Muscle of leg (tissue), 16 donors: ENCODE measurements at places on chromosomes 13 and 19. TPM values are rescaled to one million over a fixed set of nuclear protein-coding genes. Genes with fewer than 3 reads are reported as not detected.

DNA sequence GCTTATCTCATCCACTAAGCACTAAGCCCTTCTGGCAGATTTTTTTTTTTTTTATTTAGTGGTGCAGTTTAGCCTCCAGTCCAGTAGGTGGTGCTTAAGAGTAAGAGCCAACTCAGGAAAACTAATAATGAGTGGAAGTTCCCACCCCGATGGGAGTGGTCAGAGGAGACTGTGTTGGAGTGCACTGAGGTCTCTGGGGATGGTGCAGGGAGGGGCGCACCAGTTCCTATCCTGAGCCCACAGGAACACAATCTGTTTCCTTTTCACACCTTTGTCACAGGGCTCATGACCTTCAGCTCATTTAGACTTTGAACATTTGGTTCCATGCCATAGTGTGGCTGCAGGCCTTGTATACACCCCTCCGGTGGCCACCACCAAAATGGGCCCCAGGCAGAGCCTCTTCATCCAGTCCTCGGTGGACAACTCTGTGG, 367.4 kb downstream of the SPRY2 start:
- H3K36me3 ChIP-seq: no peaks in the 10 kb centered on the region
- no peaks in the 10 kb centered on the region for H3K27me3 ChIP-seq

- no peaks in the 10 kb centered on the region for H3K27me3 ChIP-seq
- H3K36me3 ChIP-seq: no peaks in the 10 kb centered on the region
- no peak overlapping the region for H3K27ac ChIP-seq
- H3K4me3 ChIP-seq: no peak overlapping the region
- no peak for DNase-seq
- no peaks in the 10 kb centered on the region for H3K4me1 ChIP-seq
Observed at GRCh38 chr13:109677206-109677605, 109.2 kb downstream of the IRS2 start.

DNA sequence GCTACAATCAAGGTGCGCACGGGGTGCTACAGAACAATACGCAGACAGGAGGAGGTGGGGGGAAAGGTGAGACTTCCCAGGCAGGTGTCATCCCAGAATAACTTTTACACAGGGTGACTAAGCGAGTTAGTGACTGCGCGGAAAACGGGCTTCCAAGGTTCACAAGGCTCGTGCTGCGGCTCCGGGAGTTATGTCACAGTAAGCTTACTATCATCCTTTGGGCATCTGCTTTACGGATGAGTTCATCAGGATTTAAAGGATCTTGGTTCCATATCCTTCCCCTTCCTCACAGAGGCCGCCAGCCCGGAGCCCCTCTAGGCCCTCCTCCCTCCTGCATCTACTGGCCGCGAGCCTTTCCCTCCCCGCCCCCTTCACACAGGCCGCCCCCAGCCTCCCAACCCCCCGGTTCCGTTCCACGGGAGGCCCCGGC, 474 bp upstream of the IFT88 start:
- H3K27me3 ChIP-seq: no peaks in the 10 kb centered on the region
- H3K4me1 ChIP-seq: peaks cover 14% of the 10 kb centered on the region
- peak overlapping the region; percentile 97 for H3K27ac ChIP-seq
- no peak for DNase-seq
- H3K4me3 ChIP-seq: peak overlapping the region; percentile 64

GRCh38 chr19:17103177-17103576, 27.6 kb downstream of the MYO9B start:
- H3K36me3 ChIP-seq: peaks cover 39% of the 10 kb centered on the region
- H3K27me3 ChIP-seq: no peaks in the 10 kb centered on the region
- H3K4me3 ChIP-seq: no peak overlapping the region
- H3K27ac ChIP-seq: no peak overlapping the region
- H3K4me1 ChIP-seq: peaks cover 11% of the 10 kb centered on the region
- DNase-seq: no peak

GRCh38 chr19:56098731-56099568, 22.1 kb downstream of the ZNF787 start:
- H3K27me3 ChIP-seq: no peaks in the 10 kb centered on the region
- peaks cover 47% of the 10 kb centered on the region for H3K36me3 ChIP-seq
- DNase-seq: no peak
- peaks cover 7% of the 10 kb centered on the region for H3K4me1 ChIP-seq
- no peak overlapping the region for H3K27ac ChIP-seq
- H3K4me3 ChIP-seq: no peak overlapping the region

- H3K36me3 ChIP-seq: peaks cover 4% of the 10 kb centered on the region
- H3K4me1 ChIP-seq: peaks cover 13% of the 10 kb centered on the region
- no peak overlapping the region for H3K4me3 ChIP-seq
- no peak for DNase-seq
Observed at GRCh38 chr19:7391218-7391670, 42.5 kb downstream of the ARHGEF18 start.

GRCh38 chr19:3132971-3133792, 2.7 kb upstream of the GNA15 start:
- no peaks in the 10 kb centered on the region for H3K27me3 ChIP-seq
- no peak overlapping the region for H3K4me3 ChIP-seq
- H3K36me3 ChIP-seq: no peaks in the 10 kb centered on the region
- H3K4me1 ChIP-seq: peaks cover 11% of the 10 kb centered on the region
- H3K27ac ChIP-seq: peak overlapping the region; percentile 57

GRCh38 chr13:71461892-71462291, 405.1 kb downstream of the DACH1 start:
- no peak for DNase-seq
- H3K36me3 ChIP-seq: no peaks in the 10 kb centered on the region
- H3K27ac ChIP-seq: no peak overlapping the region

DNA sequence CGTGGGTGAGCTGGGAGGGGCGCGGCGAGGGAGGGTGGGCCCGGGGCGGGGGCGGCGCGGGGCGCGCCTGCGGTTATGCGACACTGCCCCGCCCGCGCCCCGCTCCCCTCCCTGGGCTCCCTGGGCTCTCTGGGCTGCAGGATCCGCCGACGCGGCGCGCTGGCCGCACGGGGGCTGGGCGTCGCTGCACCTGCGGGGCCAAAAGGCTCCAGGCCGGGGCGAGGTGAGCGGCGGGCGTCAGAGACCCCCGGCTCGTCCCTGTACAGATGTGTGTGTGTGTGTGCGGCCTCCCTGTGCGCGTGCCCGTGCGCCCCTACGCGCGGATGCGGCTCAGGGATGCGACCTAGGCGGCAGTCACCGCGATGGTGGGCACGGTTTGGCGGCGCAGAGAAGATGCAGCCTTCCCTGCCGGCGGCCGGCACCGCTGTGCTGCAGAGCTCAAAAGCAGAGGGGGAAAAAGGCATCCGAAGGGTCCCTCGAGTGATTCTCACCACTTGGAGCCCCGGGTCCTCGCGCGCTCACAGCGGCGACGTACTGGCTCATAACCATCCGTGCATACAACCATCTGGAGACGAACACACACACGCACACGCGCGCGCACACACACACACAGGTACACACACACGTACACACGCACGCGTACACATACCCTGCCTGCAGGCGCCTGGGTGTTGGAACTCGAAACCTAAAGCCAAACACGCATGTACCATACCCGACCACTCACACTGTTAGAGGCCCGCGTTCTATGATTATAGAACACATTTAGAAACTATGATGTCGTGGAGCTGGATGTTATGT, 709 bp downstream of the ATP8A2 start:
- peak overlapping the region; percentile 19 for H3K4me3 ChIP-seq
- DNase-seq: no peak
- no peaks in the 10 kb centered on the region for H3K36me3 ChIP-seq

DNA sequence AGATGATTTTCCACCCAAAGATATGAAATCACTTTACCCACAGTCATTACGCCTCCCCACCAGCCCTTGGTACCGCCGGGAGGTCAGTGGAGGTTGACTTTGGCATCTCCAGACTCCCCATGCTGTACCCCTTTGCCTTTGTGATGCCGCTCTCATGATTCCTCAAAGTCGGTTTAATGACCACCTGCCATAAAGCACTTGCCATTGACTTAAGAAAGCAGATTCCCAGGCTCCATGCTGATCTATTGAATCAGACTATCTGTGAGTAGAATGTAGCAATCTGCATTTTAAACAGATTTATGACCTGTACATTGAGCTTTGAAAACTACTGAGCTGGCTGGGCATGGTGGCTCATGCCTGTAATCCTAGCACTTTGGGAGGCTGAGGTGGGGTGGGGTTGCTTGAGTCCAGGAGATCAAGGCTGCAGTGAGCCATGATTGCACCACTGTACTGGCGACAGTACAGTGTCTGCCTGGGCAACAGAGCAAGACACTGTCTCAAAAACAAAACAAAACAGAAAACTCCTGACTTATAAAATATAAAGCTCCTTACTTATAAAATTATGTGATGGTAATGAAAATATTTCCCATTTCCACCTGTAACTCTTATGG, 235.2 kb downstream of the KLF5 start:
- no peak overlapping the region for H3K27ac ChIP-seq
- no peaks in the 10 kb centered on the region for H3K27me3 ChIP-seq
- no peaks in the 10 kb centered on the region for H3K36me3 ChIP-seq
- no peaks in the 10 kb centered on the region for H3K4me1 ChIP-seq
- no peak overlapping the region for H3K4me3 ChIP-seq

Gene UPK1A
- total RNA-seq: not detected

DNA sequence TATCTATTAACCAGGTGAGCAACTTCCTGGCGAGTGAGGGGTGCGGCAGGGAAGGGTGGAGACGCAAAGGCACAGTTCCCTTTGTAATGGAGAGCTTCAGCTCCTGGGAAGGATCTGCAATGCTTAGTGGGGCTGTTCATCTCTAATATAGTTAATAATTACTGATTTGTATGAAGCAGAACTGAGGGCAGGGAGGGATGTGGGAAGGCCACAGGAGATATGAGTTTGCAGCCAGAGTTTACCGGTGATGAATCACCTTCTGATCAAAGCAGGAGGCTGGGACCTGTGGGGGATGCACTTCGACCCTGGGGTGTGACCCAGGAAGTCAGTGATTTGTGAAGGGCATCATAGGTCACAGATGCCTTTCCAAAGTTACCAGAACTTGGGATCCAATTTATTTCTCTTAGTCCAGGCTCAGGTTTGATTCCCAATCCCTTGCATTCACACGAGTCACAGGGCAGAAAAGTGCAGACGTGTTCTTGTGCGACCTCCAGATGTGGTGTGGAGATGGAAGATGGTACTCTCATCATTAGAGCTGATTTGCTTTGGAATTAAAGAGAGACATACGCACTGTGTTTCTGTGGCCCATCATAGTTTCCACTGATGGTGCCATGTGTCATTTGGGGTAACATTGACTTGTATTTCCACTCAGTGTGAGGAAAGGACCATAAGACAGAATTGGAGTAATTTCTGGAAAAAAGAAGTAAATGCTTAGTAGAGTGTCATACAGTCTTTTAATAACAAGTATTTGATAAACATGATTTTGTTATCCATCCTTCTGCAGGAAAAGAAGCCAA, 55.0 kb downstream of the LRCH1 start:
- peaks cover 16% of the 10 kb centered on the region for H3K4me1 ChIP-seq
- DNase-seq: peak; percentile 77
- H3K27ac ChIP-seq: no peak overlapping the region
- H3K4me3 ChIP-seq: no peak overlapping the region
- H3K27me3 ChIP-seq: no peaks in the 10 kb centered on the region

DNA sequence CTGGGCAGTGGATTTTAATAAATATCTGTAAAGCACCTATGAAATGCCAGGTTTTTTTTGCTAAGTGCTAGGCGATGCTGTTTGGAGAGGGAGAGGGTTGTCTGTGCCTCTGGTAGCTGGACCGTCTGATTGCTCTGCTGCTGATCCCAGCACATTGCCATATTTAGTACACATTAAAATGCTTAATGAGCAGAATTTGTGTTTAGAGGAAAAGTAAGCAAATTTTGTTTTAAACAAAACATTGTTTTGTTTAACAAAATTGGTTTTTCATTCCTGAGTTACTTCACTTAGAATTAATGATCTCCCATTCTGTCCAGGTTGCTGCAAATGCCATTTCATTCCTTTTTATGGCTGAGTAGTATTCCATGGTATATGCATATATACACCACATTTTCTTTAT, 85.2 kb downstream of the LMO7 start:
- H3K4me3 ChIP-seq: no peak overlapping the region
- H3K27ac ChIP-seq: no peak overlapping the region
- peaks cover 2% of the 10 kb centered on the region for H3K4me1 ChIP-seq

GRCh38 chr13:95457294-95457693, 95.2 kb upstream of the CLDN10 start:
- H3K27me3 ChIP-seq: no peaks in the 10 kb centered on the region
- H3K27ac ChIP-seq: no peak overlapping the region
- no peak overlapping the region for H3K4me3 ChIP-seq
- H3K36me3 ChIP-seq: no peaks in the 10 kb centered on the region

GRCh38 chr13:51396352-51396751, 56.5 kb downstream of the INTS6 start:
- H3K36me3 ChIP-seq: no peaks in the 10 kb centered on the region
- no peak for DNase-seq

DNA sequence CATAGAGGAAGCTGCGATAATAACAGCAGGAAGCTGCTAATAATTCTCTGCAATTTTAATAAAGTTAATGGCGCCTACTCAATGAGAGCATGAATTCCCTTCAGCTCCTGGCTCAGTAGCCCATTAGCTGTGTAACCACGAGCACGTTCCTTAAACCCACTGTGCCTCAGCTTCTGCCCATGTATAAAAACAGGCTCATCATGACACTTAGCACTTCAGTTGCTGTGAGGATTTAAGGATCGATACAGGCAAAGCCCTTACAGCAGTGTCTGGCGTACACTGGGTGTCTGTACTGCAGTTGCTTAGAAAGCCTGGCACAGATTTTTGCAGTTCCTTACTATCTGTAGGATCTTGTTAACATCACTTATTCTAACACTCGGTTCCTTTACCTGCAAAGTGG, 673.4 kb upstream of the ARGLU1 start:
- no peak overlapping the region for H3K4me3 ChIP-seq
- no peak overlapping the region for H3K27ac ChIP-seq
- DNase-seq: no peak
- H3K27me3 ChIP-seq: no peaks in the 10 kb centered on the region
- H3K4me1 ChIP-seq: no peaks in the 10 kb centered on the region

GRCh38 chr13:27839809-27840467, 47.7 kb downstream of the GSX1 start:
- H3K27ac ChIP-seq: no peak overlapping the region
- H3K4me3 ChIP-seq: no peak overlapping the region
- no peaks in the 10 kb centered on the region for H3K4me1 ChIP-seq
- no peaks in the 10 kb centered on the region for H3K36me3 ChIP-seq

GRCh38 chr19:8259922-8260247, 48.3 kb downstream of the CD320 start:
- H3K4me1 ChIP-seq: no peaks in the 10 kb centered on the region
- peaks cover 52% of the 10 kb centered on the region for H3K36me3 ChIP-seq
- no peak overlapping the region for H3K27ac ChIP-seq
- no peak for DNase-seq
- H3K4me3 ChIP-seq: no peak overlapping the region

Gene ONECUT3
- not detected for total RNA-seq

- DNase-seq: peak; percentile 8
- no peak overlapping the region for H3K27ac ChIP-seq
- H3K4me3 ChIP-seq: no peak overlapping the region
Observed at GRCh38 chr13:77136902-77137420, 110.0 kb upstream of the FBXL3 start.

DNA sequence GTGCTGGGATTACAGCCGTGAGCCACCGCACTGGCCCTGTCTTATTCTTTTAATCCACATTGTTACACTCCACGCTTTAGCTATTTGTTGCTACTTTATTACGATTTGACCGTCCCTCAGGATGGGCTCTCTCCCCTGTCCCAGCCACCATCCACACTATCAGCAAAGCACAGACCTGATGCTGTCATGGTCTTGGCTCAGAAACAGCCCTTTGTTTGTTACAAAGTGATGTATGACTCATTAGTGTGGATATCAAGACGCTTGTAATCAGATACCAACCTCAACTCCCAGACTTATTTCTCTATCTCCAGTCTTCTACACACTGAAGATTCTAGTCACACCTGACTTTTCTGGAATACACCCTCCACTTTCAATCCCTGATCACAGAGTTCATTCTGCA, 84.6 kb upstream of the FREM2 start:
- H3K27ac ChIP-seq: no peak overlapping the region
- H3K4me1 ChIP-seq: no peaks in the 10 kb centered on the region
- no peak overlapping the region for H3K4me3 ChIP-seq
- DNase-seq: no peak

Gene PEG3
- total RNA-seq: 180 TPM

Gene SPRED3
- total RNA-seq: 0.09 TPM
